ENCODE measurements at places on chromosomes 12 and 14. TPM values are rescaled to one million over a fixed set of nuclear protein-coding genes. Genes with fewer than 3 reads are reported as not detected.

DNA sequence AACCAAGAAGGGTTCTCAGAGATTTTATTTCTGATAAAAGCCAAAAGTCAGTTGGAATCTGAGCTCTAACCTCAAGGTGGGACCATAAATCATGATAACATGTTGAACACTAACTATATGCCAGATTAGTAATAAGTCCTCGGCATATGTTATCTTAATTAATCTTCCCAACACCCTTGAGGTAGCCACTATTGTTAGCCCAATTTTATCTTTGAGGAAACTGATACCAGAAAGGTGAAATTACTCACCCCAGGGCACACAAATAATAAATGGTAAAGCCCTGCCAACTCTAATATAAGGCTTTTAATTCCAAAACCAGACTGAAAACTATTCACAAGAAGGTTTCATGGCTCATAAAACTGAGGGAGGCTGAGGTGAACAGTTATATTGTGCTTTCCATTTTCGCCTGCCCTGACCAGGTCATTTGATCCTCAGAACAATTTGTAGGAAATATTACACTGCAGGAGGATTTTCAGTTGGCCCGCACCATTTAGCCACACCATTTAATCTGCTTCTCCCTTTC is 16.1 kb upstream of the NUAK1 start:
- no peak for DNase-seq

GRCh38 chr14:59215322-59215721 is 26.9 kb downstream of the DAAM1 start:
- peak; percentile 62 for DNase-seq

DNA sequence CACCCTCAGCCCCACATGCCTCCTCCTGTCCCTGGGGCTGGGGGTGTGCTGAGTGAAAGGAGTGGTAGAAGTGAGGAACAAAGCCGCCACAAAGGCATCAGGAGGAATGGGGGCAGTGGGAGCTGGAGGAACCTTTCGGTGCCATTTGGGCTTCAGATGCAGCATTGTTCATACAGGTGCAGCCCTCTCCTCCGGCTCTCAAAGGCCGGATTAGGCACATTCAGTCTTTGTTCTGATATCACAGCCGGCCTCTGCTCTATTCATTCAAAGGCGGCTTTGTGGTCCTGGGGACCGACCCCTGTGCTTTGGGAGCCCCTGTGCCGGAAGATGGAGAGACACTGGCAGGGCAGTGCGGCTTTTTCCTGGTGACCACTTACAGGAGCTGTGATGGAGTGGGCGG is 53.2 kb downstream of the SMOC1 start:
- no peak for DNase-seq

GRCh38 chr14:22549981-22550673 is 38.9 kb downstream of the DAD1 start:
- no peak for DNase-seq

DNA sequence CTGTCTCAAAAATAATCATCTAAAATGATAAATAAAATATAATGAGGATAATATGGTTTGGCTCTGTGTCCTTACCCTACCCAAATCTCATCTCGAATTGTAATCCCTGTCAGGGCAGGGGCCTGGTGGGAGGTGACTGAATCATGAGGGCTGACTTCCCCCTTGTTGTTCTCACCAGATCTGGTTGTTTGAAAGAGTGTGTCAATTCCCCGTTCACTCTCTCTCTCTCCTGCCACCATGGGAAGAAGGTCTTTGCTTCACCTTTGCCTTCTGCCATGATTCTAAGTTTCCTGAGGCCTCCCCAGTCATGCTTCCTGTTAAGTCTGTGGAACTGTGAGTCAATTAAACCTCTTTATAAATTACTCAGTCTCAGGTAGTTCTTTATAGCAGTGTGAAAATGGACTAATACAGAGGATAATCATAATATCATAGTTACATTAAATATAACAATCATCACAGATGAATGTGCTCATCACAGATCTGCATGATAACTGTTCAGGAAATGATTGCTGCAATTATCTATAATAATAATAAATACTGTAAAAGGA is 12.6 kb downstream of the EFCAB11 start:
- DNase-seq = no peak

GRCh38 chr12:104677441-104678089 is 220.8 kb downstream of the CHST11 start:
- DNase-seq = no peak

- no peak for DNase-seq
Observed at GRCh38 chr14:104171895-104172294, 33.5 kb downstream of the KIF26A start.

DNA sequence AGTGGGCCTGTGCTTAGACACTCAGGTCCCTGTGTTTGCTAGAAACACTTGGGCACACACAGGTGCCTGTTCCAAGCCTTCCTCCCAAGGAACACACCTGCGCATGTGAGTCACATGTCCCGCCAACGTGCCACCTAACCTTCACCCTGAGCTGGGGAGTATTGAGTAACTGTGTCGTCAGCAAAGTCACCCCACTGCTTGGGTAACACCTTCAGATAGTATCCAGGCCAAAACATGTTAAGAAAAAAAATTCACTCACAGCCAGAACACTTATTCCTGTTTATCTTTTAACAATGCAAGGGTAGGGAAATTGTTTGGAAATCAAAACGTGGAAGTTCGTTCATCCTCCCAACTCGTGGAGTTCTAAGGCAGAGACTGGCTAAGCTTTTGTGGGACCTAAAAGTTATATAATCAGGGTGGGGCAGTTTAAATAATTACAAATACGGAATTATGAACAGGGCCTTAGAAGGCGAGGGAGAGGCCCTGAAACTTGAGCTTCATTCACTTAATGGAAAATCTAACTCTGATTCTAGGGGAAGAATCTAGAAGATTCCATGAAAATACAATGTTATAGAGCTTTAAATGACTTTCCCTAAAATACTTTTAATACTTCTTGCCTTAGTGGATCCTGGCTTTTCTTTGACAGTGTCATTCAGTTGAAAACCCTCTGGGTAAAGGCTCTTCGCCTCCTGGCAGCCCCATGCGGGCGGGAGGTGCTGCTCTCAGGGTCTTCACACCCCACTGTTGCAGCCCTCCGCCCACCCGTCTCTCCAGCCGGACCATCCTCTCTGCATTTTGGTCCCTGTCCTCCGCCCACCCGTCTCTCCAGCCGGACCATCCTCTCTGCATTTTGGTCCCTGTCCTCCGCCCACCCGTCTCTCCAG is 30.3 kb upstream of the ADIPOR2 start:
- DNase-seq = no peak

DNA sequence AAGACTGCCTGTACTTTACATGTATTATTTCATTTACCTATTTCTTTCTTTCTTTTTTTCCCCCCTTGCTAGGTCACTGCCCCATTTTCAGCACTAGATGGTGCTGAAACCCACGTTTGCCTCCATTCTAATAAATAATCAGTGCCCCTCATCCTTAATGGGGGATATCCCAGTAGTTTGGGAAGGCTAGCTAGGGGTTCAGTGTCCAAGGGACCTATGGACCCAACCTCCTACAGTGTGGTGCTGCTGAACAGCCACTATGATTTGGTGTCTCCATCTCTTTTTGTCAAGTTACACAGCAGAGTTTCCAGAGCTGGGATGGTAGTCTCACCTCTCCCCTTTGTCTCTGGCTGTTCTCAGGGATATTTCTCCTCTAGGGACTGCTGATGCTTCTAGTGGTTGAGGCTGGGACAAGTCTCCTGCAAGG is 6.5 kb upstream of the HCFC2 start:
- no peak for DNase-seq

- DNase-seq = peak; percentile 41
Observed at GRCh38 chr14:103871596-103872480, 24.5 kb upstream of the PPP1R13B start.

GRCh38 chr14:34356264-34356654 is 105.8 kb downstream of the SPTSSA start:
- no peak for DNase-seq

The SLC24A4 gene
- polyA plus RNA-seq = 0.28 TPM

The FAM186B gene
- polyA plus RNA-seq = 3.5 TPM

The APOLD1 gene
- polyA plus RNA-seq = 8.7 TPM

The CBLN3 gene
- polyA plus RNA-seq = 3.6 TPM

The PMCH gene
- 0.27 TPM for polyA plus RNA-seq

The OR5AU1 gene
- 0.10 TPM for polyA plus RNA-seq

The RNASE7 gene
- polyA plus RNA-seq = 0.12 TPM
